ENCODE measurements at places on chromosomes 2 and 18. TPM values are rescaled to one million over a fixed set of nuclear protein-coding genes. Genes with fewer than 3 reads are reported as not detected.

The SPEG gene
- 13.9 TPM for total RNA-seq

The HSPD1 gene
- 144 TPM for total RNA-seq

The ABCG5 gene
- not detected for total RNA-seq

The PREPL gene
- 31.2 TPM for total RNA-seq

The FN1 gene
- 990 TPM for total RNA-seq

The ALPI gene
- total RNA-seq: not detected

The CD28 gene
- not detected for total RNA-seq

The GNAL gene
- 0.15 TPM for total RNA-seq

The DYSF gene
- total RNA-seq: 0.81 TPM

The SAG gene
- total RNA-seq: not detected

The KCNIP3 gene
- total RNA-seq: 3.3 TPM

The SLC14A1 gene
- 4.6 TPM for total RNA-seq

The ABCG8 gene
- total RNA-seq: not detected

The GCKR gene
- total RNA-seq: not detected

The NT5DC4 gene
- not detected for total RNA-seq

The SLC9A2 gene
- total RNA-seq: 0.05 TPM

The IL18RAP gene
- not detected for total RNA-seq

The ONECUT2 gene
- 1.5 TPM for total RNA-seq

The CHAC2 gene
- 14.6 TPM for total RNA-seq

The EGR4 gene
- total RNA-seq: not detected

The ZDBF2 gene
- total RNA-seq: 9.1 TPM

The SCN3A gene
- 0.39 TPM for total RNA-seq

Data from M059J (cell line).